ENCODE measurements at places on chromosomes 5 and 9.

- peak; percentile 80 for DNase-seq
Observed at GRCh38 chr5:176573564-176574296, 24.6 kb downstream of the CDHR2 start.

GRCh38 chr9:108130905-108131304, 641.3 kb upstream of the KLF4 start:
- no peak for DNase-seq

GRCh38 chr5:16178745-16179372, 732 bp downstream of the MARCHF11 start:
- DNase-seq: peak; percentile 92

DNA sequence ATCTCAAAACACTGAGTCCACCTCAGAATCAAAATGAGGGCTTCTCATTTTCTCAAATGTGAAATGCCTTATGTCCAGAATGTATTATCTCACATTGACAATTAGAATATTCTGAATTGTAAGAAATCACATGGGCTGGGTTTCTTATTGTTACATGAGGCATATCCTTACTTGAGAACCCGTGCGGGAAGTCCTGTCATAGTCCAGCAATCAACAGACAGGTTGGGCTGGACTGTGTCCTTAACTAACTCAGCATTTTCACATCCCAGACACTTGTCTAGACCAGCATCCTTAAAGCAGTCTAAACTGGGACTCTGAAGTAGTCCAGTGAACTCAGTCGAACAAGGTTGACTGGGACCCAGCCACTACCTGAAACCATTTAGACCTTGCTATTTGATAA, 267.6 kb downstream of the CETN3 start:
- DNase-seq: no peak

DNA sequence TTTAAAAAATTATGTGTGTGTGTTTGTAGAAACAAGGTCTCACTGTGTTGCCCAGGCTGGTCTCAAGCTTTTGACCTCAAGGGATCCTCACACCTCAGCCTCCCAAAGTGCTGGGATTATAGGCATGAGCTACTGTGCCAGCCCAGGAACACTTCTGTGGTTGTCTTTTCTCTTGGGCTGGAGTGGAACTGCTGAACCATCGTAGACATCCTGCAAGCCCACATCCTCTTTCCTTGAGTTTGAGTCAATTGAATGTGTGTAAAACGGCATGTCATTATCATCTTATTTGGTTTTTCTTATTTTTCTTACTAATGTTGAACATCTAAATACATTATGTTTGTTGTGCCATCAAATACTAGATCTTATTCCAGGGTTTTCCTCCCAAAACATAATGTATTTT, 40.0 kb downstream of the EHMT1 start:
- no peak for DNase-seq

DNA sequence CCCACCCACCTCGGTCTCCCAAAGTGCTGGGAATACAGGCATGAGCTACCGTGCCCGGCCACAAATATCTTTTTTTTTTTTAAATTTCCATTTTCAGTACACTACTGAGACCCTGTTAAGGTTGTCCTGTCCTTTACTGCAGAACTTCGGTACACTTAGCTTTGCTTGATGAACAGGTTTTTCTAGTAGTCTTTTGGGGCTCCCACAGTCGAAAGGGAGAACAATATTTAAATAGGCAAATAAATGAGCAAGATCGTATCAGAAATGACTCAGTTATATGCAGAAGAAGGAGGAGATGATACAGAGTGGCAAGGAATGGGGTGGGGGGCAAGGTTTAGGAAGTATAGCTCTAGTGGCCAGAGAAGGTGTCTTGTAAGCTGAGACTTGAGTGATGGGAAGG, 52.7 kb downstream of the MSX2 start:
- no peak for DNase-seq

GRCh38 chr9:69671879-69672595, at the start of gene APBA1:
TSS of gene APBA1 (minus strand) at chr9:69672371.
- peak; percentile 63 for DNase-seq

GRCh38 chr9:8732367-8733075, 932.9 kb upstream of the DMAC1 start:
- no peak for DNase-seq

- DNase-seq: no peak
Observed at GRCh38 chr5:154316223-154316935, 125.8 kb downstream of the GALNT10 start.

GRCh38 chr5:127596501-127596900, 52.4 kb upstream of the CTXN3 start:
- no peak for DNase-seq

DNA sequence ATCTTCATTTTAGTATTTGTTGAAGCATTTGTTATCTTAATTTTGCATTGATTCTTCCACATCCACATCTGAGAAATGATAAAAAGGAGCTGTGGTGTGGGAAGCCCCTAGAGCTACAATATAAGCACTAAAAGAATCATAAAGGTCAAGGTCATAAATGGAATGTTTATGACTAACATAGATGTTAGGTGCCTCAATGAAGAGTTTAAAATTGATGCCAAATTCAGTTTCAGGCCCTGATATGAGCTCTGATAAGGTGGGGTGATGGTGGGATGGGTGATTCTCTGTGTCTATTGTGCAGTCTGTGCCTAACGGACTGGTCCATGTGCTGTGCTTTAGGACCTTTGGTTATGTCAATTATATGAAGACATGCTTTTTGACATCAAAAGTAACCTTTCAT, 61.2 kb upstream of the CAMK4 start:
- DNase-seq: no peak

- DNase-seq: no peak
Observed at GRCh38 chr5:35160486-35161116, 69.7 kb downstream of the PRLR start.

All from H9 (cell line).